Activated T-cell treated with anti-CD3 and anti-CD28 coated beads for 24 hours (primary cell): ENCODE measurements at places on chromosomes 6 and 20.

DNA sequence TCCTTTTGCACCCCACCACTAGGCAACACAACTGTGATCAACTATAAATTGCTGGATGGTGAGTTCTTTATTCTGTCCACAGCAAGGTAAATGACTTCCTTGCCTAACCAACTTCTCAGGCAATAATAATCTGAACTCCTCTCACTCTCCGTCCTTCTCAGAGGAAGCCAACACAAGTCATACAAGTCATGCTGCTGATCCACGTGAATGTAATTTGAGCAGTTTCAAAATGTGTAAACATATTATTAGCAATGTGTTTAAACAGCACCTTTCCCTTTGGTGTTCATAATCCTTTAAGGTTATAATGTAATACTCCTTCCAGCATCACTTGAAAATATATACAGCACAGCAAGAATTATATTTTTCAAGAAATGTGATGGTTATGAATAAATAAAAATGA lies 127.9 kb downstream of the QRSL1 start:
- no peak for DNase-seq

DNA sequence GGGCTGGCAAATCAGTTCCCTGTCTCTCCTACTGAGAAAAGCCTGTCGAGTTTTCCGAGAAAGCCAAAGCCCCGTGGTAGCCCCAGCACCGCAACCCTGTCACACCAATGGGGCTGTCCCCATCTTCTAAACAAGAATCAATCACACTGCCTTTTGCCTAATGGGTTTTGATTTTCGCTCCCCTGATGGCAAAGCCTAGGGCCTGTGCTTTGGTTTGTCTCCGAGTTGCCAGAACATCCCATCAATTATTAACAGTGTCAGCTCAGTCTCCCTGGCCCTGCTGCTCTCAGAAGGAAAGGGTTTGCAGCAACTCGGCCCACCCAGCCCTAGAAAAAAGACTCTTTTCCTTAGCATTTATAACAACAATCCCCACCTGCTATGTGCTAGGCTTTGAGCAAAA lies 4.2 kb downstream of the KCNB1 start:
- DNase-seq: no peak

DNA sequence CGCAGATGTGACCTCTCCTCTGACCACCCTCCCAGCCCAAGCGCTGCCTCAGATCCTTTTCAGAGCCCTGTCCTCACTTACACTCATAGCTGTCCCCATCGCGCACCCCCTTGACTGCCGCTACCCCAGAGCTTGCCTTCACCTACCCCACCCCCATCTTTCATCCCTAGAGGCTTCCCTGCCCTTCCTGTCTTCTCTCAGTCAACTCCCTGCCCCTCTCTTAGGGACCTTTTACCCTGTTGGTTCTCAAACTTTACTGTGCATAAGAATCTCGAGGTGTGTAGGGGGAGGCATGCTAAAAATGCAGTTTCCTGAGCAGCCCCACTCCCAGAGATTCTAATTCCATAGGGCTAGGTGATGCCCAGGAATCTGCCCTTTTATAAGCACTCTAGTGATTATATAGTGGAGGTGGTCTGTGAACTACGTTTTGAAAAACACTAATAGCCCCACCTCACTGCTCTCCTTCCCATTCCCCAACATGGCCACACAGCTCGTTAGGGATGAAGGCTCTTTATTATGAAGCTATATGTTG lies 725 bp downstream of the TM9SF4 start:
- DNase-seq: no peak

DNA sequence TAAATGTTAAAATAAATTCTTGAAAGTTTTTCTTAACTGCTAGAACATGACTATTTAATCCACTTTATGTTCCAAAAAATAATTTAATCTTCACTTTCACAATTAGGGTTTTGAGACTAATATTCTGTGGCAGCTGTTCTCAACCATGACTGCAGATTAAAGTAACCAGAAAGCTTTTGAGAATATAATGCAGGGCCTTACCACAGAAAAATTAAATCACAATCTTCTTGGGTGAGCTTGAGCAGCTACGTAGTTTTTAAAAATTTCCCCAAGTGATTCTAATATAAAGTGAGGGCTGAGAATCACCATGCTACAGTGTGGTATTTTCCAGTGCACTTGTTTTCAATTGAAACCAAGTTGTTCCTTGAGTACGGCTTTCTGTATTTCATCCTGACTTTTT lies 196.6 kb upstream of the PTCHD4 start:
- DNase-seq: no peak

GRCh38 chr20:64119301-64119680 lies 11.9 kb upstream of the NPBWR2 start:
- no peak for DNase-seq

- DNase-seq: no peak
These were observed 94.5 kb upstream of the F13A1 start for GRCh38 chr6:6414931-6415330.

DNA sequence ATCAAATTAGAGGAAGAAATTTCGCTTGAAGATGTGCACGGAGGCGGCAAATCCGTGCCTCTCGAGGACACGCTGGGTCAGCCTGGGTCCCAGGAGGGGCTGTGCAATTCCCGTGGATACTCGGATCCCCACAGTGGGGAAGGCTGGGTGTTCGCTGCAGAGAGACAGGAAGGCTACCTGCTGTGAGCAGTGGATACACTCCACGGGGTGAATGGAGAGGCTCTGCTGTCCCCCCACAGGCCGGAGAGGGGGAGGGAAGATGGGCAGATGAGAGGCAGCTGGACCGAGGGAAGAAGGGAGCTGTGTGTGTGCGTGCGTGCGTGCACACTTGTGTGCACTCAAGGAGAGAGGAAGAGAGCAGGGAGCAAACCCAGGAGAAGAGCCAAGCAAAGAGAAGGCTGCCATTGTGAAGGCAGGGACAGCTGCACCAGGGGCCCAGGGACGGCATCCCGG lies 57.3 kb downstream of the SULF2 start:
- no peak for DNase-seq

DNA sequence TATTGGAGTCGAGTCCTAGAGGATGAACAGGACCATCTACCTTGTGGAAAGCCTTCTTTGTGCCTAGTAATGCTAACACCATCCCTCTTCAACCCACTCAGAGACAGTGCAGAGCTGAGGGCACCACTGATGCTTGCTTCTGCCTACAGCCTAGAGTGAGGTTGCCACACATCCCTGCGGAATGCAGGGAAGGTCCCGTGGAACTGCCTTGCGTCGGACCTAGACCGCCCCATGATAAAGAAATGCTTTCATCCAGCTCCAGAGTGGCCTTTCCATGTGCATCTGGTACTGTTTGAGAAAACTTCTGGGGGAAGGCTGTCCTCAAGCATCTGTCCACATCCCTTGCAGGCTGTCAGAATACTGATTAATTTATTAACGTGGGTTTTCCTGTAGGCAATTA lies 168.4 kb downstream of the PHACTR1 start:
- no peak for DNase-seq

- DNase-seq: no peak
These were observed 30.8 kb downstream of the AGPAT4 start for GRCh38 chr6:161242779-161243693.

DNA sequence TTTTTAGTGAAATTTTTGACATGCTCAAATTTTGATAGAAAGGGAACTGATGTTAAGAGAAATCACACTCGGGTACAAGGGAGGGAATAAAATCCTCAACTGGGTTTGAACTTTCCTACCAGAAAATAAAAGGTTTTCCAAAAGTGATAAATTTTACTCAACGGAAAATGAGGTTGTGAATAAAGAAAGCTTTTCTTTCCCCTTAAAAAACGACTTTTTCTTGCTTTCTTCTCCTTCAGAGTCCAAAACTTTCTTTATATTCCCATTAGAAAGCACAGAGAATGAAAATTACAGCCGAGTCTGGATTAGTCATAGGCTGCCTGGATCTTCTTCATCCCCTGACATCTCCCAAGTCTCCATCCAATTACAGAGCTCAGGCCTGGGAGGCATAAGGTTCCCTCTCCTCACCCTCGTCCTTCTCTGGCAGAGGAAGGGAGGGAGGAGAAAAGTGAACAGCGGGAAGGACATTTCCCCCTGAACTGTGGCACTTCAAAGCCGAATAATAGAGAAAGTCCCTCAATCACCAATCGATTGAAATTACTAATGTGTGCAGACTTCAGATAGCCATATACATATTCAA lies 28.1 kb upstream of the QKI start:
- no peak for DNase-seq

DNA sequence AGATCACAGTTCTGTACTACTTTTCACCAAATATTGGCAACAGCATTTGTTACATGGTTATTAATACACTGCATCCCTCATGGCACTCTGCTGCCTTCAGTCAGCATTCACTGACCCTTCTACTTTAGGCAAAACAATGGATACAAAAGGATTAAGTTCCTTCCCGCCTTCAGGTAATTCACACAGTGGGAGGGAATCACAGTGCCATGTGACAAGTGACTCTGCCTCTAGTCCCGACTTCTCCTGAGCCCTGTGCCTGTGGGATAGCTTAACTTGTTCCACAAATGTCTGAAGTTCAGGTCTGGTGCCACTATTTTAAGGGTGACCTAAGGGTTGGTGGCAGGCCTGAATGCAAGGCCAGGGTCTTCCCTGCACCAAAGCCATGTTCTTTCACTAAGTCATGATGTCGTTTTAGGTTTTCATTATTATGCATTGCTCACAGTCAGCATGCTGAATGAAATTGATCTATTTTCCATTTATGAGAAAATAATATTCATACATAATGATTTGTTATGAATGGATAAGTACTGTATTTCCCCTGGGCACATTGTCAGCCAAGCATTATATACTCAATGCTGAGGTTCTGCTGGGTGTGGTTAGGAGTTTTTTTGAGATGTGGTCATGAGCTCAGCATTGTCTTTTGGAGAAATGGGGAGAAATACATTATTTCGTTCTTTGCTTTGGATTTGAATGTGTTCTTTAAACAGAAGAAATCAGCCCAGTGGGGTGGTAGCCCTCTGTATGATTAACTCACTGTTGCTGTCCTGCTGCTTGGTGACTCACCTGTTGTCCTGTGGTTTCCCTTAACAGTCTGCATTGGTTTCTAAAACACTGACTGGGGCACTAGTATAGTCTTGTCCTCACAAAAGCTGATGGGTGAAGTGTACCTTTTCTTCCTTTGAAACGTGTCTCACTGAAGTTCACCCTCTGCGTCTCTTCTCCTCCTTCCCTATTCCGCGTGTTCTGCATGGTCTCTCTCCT lies 66.4 kb downstream of the AFDN start:
- no peak for DNase-seq

DNA sequence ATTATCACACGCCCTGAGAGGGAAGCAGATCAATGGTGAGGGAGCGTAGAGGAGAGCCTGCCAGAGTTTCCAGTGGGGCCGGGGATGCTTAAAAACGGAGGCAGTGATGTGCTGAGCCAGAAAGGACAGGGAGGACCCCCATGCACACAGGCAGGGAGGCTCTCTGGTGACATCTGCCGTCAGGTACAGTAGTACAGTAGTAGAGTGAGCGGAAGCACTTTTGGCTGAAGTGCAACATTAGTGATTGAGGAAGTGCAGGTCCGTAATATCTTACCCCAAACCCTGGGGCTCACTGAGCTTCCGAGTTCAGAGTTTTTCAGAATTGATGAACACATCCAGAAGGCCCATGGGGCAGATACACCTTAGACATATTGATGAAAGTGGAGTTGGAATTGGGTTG lies 42.1 kb downstream of the GFRA4 start:
- no peak for DNase-seq

- no peak for DNase-seq
These were observed 228.6 kb upstream of the ID4 start for GRCh38 chr6:19608546-19608945.
